ENCODE measurements at places on chromosomes 12 and 14. TPM values are rescaled to one million over a fixed set of nuclear protein-coding genes. Genes with fewer than 3 reads are reported as not detected.

DNA sequence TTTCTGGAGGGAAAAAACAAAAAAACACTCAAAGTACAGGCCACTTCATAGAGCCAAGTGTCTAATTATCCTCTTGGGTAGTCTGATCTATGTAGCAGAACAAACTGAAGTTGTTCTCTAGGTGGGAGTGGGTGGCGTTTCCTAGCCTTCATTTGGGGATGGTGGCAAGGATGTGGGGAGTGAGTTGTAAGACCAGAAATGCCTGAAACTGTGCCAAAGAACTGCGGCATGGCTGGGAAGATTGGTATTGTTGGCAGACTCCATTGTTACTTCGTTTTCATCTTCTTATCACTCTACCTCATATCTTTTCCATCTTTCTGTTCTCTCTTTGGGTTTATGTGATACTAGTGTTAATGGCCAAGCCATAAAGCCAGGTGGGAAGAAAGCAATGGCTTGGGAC, 177.3 kb upstream of the DDHD1 start:
- no peak for DNase-seq
- no peak overlapping the region for H3K27ac ChIP-seq
- no peaks in the 10 kb centered on the region for H3K4me1 ChIP-seq
- H3K36me3 ChIP-seq = no peaks in the 10 kb centered on the region

DNA sequence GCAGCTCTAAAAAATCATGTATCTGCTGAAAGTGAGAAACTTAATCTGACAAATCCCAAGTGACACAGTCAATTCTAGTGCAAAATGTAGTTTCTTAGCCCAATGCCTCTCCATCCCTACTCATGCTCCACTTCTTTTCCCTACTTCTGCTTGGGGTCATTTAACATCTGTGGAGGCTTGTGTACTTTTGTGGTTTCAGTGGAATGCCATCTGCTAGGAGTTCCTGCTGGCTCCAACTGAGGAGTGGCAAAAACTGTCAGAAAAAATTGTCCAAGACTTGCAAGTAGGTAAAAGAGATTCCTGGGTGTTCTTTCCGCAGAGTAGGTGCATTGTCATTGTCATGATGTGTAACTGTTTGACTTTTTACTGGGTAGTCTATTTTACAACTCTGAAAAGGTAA, 12.5 kb upstream of the AVPR1A start:
- H3K36me3 ChIP-seq = no peaks in the 10 kb centered on the region
- H3K27me3 ChIP-seq = no peaks in the 10 kb centered on the region
- no peak for DNase-seq

The ARHGAP9 gene
- 21.2 TPM for polyA plus RNA-seq

GRCh38 chr12:120225852-120226640, 25.1 kb upstream of the RPLP0 start:
- no peaks in the 10 kb centered on the region for H3K4me1 ChIP-seq
- peak; percentile 48 for DNase-seq
- no peak overlapping the region for H3K27ac ChIP-seq
- peaks cover 11% of the 10 kb centered on the region for H3K36me3 ChIP-seq
- no peaks in the 10 kb centered on the region for H3K27me3 ChIP-seq

The MUCL1 gene
- not detected for polyA plus RNA-seq

- no peak overlapping the region for H3K27ac ChIP-seq
- no peak overlapping the region for H3K4me3 ChIP-seq
- H3K27me3 ChIP-seq = no peaks in the 10 kb centered on the region
- no peaks in the 10 kb centered on the region for H3K4me1 ChIP-seq
Measured at GRCh38 chr14:85239791-85240190, 290.2 kb upstream of the FLRT2 start.

- no peaks in the 10 kb centered on the region for H3K4me1 ChIP-seq
- H3K4me3 ChIP-seq = no peak overlapping the region
- no peak overlapping the region for H3K27ac ChIP-seq
- no peak for DNase-seq
Measured at GRCh38 chr12:981176-981828, 9.7 kb upstream of the ERC1 start.

DNA sequence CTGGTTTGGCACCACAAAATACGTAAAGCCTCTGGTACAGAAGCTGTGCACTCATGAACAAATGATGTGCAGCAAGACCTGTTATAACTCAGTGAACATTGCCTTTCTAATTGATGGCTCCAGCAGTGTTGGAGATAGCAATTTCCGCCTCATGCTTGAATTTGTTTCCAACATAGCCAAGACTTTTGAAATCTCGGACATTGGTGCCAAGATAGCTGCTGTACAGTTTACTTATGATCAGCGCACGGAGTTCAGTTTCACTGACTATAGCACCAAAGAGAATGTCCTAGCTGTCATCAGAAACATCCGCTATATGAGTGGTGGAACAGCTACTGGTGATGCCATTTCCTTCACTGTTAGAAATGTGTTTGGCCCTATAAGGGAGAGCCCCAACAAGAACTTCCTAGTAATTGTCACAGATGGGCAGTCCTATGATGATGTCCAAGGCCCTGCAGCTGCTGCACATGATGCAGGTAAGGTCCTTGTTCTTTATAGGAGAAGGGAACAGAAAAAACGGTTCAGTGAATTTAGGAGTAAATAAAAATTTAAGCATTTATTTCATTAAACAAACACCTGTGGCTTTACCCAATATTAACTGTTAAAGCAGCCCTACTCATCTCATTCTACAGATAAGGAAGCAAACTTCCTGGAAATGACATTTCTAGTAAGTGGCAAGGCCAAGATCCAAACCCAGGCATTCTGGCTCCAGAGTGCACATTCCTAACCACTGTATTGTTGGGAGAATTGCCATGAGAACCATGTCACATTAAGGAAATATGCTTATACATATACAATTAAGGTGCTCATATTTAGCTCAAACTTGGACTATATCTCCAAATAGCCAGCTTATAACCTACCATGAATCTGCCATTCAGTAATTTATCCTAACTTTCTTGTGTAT, 11.7 kb downstream of the COCH start:
- H3K4me1 ChIP-seq = peaks cover 2% of the 10 kb centered on the region
- H3K27ac ChIP-seq = no peak overlapping the region
- no peak overlapping the region for H3K4me3 ChIP-seq
- no peaks in the 10 kb centered on the region for H3K36me3 ChIP-seq

The PIGH gene
- 16.3 TPM for polyA plus RNA-seq

The SLC4A8 gene
- 0.36 TPM for polyA plus RNA-seq

DNA sequence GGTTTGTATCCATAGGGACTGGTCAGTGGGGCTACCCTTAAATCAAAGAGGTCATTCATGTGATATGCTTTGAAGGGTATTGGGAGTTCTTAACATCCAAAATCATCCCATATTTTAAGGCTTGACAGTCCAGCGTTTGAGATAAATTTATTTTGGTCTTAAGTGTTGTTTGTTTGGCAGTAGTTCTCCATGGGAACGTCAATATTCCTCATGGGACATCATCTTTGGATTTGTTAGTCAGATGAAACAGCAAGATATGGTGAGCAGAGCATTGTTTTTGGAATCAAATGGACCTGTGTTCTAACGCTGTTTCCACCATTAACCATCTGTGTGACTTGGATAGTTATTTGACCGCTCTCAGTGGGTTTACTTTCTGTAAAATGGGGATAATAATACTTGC, 45.9 kb upstream of the GSG1 start:
- H3K27me3 ChIP-seq = no peaks in the 10 kb centered on the region
- H3K27ac ChIP-seq = no peak overlapping the region
- H3K4me3 ChIP-seq = no peak overlapping the region
- H3K4me1 ChIP-seq = no peaks in the 10 kb centered on the region
- DNase-seq = no peak

All from aorta (tissue), 5 donors.